Femur (tissue), 1 donor: ENCODE measurements at places on chromosomes 12 and 14.

GRCh38 chr12:12804432-12804886, 8.7 kb upstream of the DDX47 start:
- DNase-seq, result no peak

- peak; percentile 32 for DNase-seq
Observed at GRCh38 chr14:90061685-90062126, at the start of gene KCNK13. Gene KCNK13 (plus strand): TSS chr14:90061994. CDS start chr14:90062206, 212 bp downstream.

- DNase-seq, result no peak
Observed at GRCh38 chr12:41612892-41613557, 424.9 kb downstream of the PDZRN4 start.

DNA sequence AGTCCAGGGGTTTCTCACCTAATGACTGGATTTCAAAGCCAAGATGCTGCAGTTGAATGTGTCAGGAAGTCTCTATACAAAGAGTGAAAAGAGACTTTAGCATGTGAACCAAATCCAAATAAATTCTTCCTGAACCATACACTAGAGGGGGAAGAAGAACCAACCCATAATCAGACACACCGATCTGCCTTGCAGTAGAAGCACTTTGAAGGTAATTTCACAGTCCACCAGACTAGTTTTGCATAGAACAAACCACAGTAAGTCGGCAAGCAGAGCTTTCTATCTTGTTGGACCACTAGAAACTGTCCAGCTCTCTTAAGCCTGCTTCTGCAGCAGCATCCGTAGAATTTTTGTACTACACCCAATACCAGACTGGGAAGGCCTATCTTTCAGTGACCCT, 39.3 kb downstream of the FIGNL2 start:
- no peak for DNase-seq

DNA sequence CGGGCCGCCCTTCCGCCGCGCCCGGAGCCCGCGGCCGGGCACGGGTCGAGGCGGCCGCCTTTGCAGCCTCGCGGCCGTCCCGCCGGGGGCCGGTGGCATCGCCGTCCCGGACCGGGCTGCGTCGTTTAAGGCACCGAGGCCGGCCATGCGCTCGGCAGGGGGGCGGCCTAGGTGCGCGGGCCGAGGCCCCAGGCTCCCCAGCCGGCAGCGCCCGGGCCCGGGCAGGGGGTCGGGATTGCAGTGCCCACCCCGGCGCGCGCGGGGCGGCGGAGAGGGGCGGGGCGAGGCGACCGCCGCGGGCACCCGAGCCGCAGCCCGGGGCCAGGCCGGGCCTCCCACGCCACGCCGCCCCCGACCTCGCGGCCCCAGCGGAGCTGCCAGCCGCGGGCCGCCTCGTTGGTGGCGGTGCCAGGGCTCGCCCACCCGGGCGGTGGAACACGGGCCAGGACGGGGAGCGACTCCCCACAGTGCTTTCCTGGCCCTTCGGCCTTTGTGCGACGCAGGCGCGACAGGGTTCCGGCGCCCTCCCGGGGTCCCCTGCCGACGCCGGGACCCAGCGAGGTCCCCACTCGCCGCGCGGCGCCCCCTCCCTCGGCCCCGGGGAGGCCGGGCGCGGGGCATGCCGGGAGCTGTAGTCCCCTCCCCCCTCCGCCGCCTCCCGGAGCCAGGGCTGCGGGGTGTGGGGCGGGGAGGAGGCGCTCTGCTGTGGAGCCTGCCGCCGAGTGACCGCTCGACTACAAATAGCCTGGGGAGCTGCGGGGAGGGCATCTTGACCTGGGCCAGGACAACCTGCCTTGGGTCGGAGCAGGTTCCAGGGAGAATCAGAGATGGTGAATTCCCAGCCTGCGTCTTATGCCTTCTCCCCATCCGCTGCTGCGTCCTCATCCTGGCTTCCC, 769 bp downstream of the FKBP4 start:
- DNase-seq, result peak; percentile 83

DNA sequence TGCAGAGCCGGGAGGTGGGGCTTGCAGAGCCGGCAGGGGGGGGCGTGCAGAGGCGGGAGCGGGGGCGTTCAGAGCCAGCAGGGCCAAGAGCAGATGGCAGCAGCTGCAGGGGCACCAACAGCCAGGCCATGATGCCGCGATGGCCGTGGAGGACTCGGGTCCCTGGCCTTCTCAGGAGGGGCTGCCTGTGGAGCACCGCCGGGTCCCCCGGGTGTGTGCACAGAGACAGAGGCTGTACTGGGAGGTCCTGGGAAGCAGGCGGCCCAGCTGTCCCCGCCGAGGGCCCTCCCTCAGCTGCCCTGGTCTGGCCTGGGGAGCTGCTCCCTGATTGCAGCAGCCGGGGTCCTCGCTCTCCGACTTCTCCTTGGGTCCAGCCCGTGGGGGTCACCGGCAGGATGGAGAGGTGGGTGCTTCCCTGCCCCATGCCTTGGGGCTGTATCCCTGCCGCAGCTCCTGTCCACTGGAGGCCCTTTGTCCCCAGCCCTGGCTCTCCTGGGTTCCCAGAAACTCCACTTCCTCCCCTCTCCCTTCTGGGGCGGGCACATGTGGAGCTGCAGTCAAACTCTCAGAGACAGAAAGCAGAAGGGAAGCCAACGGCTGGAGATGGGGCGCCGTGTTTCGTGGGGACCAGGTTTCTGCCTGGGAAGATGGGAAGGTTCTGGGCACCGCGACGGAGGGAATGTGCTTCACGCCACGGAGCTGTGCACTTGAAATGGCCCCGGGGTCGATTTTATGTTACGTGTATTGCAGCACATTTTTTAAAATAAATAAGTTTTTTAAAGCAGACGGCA, 75.8 kb upstream of the GALNT9 start:
- no peak for DNase-seq

DNA sequence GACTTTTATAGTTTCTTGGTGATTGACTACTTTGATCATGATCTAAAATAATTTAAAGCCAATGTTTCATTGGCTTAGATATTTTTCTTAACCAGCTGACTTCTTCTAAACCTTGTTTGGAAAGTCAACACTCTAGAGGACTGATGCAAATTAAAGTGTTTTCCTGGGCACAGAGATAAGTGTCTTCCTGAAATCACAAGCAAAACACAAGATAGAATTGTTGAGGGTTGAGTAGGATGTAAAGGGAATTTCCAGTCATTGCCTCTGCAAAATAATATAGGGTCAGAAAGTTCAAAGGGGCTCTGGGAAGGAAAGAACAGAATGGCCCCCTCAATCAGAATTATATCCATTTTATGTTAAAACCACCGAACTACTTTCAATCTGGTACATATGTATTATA, 156.3 kb upstream of the LRIG3 start:
- DNase-seq, result no peak

DNA sequence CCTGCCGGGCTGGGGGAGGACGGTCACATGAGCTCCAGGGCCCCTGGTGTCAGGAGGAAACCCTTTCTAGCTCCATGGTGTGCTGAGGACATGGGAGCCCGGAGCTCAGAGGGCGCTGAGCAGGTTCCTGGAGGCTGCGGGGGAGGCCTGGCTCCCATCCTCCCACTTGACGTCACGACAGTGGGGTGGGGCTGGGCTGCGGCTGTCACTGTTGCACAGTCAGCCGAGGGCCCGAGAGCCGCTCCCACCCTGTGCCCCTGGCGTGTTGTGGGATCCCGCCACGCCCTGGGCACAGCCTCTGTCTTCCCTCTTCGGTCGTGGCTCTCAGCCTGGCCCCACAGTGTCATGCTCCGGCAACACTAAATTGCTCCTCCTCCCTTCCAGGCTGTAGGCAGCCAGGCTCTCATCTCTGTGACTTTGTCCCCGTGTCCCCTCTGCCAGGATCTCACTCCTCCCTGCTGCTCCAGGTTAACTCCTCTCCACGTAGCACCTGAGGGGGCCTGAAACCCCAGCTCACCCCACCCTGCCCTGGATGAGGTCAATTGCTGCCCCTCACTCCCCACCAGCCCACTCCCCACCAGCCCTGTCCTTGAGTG, 33.0 kb downstream of the BEGAIN start:
- DNase-seq, result peak; percentile 57
